ENCODE measurements at places on chromosomes 5 and 9.

- no peak for DNase-seq
Observed at GRCh38 chr5:159096924-159097783, 2.6 kb downstream of the EBF1 start.

DNA sequence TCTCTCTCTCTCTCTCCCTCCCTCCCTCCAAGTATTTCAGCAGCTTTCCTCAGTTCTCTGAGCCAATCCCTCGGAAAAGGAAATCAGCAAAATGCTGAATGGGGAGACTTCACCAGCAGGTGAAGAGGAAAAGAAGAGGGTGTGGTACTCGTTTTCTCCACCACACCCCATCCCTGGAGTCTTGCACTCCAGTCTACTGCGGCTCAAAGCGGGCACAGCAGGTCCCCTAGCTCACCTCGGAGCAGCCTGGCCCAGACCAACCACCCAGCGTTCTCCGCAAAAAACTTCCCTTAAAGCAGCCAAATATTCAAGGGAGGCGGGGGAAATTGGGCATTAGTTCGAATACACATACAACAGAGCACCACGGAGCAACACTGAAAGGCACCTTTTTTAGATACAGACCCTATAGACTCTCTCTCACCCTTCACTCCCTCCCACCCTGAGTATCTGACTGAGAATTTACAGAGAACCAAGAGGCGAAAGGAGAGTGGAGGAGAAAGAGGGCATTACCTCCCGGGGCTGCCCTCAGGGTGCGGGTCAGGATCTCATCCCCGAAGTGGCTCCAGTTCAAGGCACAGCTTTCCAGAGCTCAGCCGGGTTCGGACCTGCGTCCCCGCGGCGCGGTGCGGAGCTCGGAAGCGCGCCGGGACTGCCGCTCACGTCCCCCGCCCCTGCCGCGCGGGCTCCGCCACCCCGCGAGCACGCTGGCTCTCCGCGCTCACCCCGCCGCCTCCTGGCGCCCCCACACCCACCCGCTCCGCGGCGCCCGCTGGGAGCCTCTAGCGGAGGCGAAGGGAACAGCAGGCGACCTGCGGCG, 1638.5 kb upstream of the C9orf72 start:
- DNase-seq = peak; percentile 3

GRCh38 chr9:135103931-135104639, 16.6 kb downstream of the OLFM1 start:
- DNase-seq = no peak

- DNase-seq = no peak
Observed at GRCh38 chr5:181112476-181112875, 18.5 kb downstream of the OR2V1 start.

DNA sequence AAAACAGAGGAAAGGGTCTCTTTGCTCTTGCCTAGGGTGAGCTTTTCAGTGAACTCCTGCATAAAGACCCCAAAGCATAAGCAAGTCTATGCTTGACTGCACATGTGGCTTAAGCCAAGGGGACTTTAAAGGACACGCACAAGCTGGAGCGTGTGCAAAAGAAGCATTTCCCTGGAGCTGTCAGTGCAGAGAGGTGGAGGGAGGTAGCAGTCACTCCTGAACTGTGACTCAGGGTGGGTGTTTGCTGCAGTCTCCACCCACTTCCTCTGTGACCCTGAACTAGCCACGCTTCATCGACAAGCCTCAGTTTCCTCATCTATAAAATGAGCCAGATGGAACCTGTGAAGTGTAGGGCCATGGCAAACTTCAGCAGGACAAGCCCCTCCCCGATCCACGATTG, 72.4 kb downstream of the PDZD2 start:
- DNase-seq = no peak

DNA sequence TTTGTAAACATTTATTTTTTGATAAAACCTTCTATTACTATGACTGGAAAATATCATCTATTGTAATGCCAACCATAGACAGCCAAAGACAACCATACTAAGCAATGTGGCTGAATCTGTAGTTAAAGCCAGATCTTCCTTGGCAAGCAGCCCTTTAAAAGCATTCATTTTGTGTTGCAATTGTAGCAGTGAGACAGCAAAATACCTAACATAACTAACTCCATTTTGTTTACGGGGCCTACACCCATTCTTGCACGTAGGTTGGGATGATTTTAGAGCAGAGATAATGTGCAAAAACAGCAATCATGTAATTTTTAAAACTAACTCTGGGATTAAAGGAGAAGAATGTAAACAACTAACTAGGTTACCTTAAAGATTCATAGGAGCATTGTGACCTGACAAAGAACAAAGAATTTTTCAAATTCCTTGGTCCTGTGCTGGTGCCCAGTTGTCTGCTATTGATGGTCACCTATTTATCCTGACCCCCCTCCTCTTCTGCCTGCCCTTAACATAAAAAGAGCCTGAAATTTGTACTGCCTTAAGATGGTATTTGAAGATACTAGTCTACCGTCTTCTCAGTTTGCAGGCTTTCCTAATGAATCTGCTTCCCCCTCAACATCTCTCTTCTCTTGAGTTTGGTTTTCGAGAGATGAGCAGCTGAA, 10.6 kb downstream of the IFNA1 start:
- DNase-seq = no peak

DNA sequence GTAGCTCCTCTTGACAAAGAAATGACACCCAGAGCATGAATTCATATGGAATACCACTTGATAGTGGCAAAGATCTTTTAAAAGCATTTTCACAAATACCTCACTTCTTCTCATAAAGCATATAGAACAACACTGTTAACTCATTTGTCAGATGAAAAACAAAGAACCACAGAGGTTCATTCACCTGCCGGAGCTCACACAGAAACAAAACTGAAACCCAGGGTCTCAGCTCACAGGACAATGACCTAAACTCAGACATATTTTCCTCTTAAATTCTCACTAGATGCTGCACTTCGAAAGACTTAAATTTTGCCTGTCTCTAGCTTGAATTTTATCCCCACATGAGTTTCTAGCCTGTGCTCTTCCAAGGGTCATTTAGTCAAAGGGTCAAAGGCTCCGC, 339.0 kb downstream of the KCNN2 start:
- DNase-seq = no peak

DNA sequence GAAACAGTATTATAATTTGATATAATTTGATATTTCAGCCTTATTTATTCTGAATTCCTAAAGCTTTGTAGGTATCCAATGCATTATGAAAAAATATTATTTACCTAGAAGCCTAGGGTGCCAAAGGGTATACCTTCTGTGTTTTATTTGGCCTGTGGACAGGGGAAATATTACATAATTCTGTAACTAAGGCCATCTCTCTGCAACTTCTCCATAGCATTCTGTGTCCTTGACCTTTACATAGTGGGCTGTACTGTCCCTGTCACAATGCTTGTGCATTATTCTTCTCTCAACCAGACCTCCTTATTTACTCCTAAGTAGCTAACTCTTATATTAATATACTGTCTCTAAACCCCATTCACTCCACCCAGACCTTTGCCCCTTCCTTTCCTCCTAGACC, 57.0 kb upstream of the RANBP6 start:
- DNase-seq = no peak

- peak; percentile 80 for DNase-seq
Observed at GRCh38 chr5:81194633-81195334, 38.3 kb upstream of the CKMT2 start.

- DNase-seq = no peak
Observed at GRCh38 chr5:1227667-1228066, 2.5 kb downstream of the SLC6A18 start.

- no peak for DNase-seq
Observed at GRCh38 chr9:134136118-134136995, 475 bp downstream of the WDR5 start.

All from CD4-positive, alpha-beta T cell treated with Interleukin-2 at 100 ng/mL for 4 hours (primary cell).